ENCODE measurements at places on chromosomes 4 and X.

DNA sequence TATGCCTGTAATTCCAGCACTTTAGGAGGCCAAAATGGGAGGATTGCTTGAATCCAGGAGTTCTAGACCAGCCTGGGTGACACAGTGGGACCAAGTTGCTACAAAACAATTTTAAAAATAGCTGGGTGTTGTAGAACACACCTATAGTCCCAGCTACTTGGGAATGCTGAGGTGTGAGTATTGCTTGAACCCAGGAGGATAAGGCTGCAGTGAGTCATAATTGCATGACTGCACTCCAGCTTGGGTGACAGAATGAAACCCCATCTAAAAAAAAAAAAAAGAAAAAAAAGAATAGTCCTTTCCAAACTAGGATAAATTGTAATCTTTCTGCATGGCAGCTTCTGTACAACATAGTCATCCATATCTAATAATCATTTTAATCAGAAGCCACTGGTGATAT is 270.1 kb upstream of the INTU start:
- DNase-seq = no peak

DNA sequence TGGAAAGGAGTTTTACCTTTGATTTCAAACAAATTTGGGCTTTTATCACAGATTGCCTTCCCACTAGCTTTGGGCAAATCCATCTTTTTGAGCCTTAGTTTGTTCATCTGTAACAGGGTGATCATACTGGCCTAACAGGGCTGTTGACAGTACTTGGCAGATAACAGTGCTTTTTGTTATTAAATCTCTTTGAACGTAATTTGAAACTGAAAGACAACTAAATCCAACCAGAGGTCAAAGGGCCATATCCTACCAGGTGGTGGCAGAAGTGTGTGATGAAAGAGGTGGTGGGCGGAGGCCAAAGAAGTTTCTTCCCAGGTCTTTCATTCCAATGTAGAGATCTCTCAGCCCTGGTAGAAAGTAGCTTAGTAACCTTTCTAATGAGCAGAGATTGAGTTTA is 35.2 kb upstream of the TADA2B start:
- DNase-seq = no peak

DNA sequence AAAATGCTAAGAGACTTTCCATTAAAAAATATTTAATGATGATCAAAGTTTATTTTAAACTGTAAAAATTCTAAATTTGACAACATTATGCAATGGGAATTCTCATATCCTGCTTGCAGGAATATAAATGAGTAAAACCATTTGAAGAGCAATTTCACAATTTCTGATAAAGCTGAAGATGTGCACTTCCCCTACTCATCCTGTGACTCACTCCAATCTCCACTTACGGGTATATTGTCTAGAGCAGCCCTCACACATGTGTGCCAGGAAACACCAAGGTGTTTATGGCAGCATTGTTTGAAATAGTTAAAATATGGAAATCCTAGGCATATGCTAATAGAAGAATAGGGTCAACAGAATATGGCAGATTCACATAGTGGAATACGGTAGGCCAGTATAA is 158.4 kb downstream of the PDHA2 start:
- DNase-seq = no peak

DNA sequence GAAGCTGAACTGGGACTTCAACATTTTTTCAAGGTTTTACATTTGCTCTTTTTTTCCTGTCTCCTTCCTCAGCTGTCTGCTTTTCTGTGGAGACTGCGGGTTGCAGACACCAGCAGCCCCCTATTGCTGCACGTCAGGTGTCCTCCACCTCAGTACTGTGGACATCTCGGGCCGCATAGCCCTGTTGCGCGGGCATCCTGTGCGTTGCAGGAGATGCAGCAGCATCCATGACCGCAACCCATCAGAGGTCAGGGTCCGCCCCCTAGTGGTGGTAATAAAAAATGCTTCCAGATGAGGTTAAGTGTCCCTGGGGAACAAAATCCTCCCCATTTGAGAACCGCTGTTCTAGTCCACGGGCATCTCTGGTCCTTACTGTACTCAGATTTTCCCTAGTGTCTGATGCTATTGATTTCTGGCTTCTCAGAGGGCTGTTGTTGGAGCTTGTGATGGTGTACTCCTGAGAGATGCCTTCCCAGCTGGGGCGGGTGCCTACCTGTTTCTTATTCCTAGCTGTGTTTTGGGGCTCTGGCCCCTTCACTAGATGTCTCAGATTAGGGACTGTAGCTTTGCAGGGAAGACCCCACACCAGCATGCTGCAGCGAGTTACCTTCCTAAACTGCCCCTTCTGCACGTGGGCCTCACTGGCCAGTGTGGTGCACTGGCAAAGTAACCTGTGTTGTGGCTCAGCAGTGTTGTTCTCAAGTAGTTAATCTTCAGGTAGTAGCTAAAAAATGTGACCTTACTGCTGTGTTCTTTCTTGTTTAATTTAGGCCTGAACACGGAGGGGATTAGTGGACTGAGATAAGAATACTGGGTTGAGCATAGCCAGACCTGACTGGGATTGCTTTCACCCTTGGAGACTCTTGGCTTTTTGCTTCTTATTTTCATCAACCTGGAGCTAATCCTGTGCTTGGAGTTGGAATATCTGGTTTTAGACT is 28.2 kb downstream of the NSD2 start:
- DNase-seq = peak; percentile 75

- no peak for DNase-seq
These were observed 88.5 kb downstream of the PPP2R2C start for GRCh38 chr4:6383929-6384328.

GRCh38 chr4:188266386-188266785 is 127.1 kb downstream of the TRIML1 start:
- no peak for DNase-seq

- no peak for DNase-seq
These were observed 31.8 kb downstream of the SH3TC1 start for GRCh38 chr4:8230891-8231290.
